ENCODE measurements at places on chromosomes 5 and 9.
A peak's percentile ranks its signal among the peaks of the same experiment; 100 is the strongest.

DNA sequence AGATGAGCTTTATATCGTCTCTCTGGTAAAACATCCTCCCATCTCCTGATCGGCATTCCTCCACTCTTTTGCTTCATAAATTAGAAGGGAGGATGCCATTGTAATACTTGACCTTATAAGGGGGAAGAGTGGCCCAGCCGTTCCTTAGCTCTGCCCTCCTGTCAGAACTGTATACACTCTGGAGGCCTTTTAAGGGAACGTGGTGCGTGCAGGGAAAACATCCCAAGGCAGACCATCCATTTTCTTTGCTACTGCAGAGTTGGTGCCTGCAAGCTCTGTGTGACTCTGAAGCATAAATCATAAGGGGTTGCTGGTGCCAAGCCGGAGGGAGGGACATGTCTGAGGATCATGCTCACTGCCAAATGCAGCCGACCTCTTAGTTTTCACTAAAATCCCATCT lies 90.4 kb downstream of the PGM5 start:
- H3K27ac ChIP-seq = no peak overlapping the region
- no peak for DNase-seq
- H3K36me3 ChIP-seq = no peaks in the 10 kb centered on the region
- H3K4me3 ChIP-seq = no peak overlapping the region
- H3K27me3 ChIP-seq = no peaks in the 10 kb centered on the region
- H3K4me1 ChIP-seq = no peaks in the 10 kb centered on the region

DNA sequence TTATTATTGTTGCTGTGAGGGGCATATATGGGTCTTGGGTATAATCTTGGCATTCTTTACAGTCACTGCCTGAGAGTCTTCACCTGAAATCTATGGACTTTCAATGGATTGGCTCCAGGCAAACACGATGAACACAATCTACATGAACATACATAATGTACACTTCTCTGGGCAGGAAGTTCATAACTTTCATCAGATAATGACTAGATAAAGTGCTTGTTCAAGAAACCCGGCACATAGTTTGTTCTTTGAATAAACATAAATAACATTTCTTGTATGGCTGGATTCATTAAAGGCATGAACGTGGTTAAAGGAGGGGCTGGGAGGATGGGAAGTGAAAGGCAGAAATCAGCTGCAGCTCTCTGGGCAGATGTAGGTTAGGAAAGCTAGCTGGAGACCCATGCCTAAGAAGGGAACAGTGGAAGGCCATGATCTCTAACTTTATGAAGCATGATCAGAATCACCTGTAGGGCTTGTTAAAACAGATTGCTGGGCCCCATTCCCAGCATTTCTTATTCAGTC lies 306.9 kb upstream of the EFNA5 start:
- no peak overlapping the region for H3K4me3 ChIP-seq
- H3K27ac ChIP-seq = no peak overlapping the region
- no peaks in the 10 kb centered on the region for H3K36me3 ChIP-seq
- H3K27me3 ChIP-seq = no peaks in the 10 kb centered on the region

GRCh38 chr5:82205005-82205404 lies 73.1 kb downstream of the RPS23 start:
- H3K27me3 ChIP-seq = no peaks in the 10 kb centered on the region
- no peaks in the 10 kb centered on the region for H3K4me1 ChIP-seq
- no peak for DNase-seq
- no peak overlapping the region for H3K27ac ChIP-seq
- H3K4me3 ChIP-seq = no peak overlapping the region

DNA sequence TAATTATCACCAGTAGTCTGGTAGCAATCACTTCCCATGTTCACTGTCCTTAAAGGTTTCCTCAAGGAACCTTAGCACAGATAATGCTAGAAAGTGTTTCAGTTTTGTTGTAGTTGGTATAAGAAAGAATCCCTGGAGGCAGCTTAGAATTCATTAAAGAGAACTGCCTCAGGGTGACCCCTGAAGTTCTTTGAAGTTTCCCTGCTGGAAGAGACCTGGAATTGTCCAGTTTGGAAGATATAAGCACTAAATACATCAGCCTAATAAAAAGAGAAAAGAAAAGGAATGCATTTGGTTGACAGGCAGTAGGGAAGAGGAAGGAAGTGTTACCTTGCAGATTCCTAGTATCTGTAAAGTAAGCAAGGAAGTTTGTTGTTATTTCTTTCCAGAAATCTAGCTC lies 999.6 kb upstream of the DMAC1 start:
- H3K27me3 ChIP-seq = no peaks in the 10 kb centered on the region
- H3K4me3 ChIP-seq = no peak overlapping the region
- H3K4me1 ChIP-seq = no peaks in the 10 kb centered on the region
- no peak overlapping the region for H3K27ac ChIP-seq
- H3K36me3 ChIP-seq = no peaks in the 10 kb centered on the region
- DNase-seq = no peak

- no peaks in the 10 kb centered on the region for H3K4me1 ChIP-seq
- H3K4me3 ChIP-seq = no peak overlapping the region
- H3K36me3 ChIP-seq = no peaks in the 10 kb centered on the region
- no peak overlapping the region for H3K27ac ChIP-seq
- DNase-seq = no peak
Observed at GRCh38 chr9:13354733-13355132, 75.2 kb upstream of the MPDZ start.

DNA sequence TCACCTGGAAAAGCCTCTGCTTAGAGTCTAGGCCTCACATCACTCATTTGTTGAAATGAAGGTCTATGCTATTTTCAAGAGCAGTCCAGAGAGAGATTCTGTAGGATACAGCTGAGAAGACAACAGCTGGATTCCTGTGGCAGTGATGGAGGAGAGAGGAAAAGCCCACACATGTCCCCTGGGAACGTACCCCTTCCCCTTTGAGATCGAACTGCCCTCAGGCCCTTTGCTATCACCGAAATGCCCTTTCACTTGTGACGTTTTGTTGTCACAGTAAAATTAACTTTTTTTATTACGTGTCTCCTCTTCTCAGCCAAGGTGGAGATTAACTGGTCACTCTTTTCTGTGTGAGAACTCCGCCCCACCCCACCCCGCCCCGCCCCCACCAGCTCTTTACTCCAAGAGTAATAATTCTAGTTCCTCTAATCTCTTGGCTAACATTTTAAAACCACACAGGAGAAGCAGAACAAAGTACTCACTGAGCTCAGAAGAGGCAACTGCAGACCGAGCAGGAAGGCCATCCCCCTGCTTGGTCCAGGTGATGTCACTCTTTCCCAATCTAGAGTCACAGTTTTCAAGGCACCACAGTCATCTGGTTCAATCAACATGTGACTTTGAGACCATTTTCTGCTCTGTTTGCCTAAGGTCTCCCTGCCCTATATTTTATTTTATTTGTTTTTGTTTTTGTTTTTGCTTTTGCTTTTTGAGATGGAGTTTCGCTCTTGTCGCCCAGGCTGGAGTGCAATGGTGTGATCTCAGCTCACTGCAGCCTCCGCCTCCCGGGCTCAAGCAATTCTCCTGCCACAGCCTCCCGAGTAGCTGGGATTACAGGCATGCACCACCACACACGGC lies 105.6 kb downstream of the SUSD1 start:
- no peaks in the 10 kb centered on the region for H3K27me3 ChIP-seq
- peak overlapping the region; percentile 61 for H3K27ac ChIP-seq

GRCh38 chr5:60271517-60271916 lies 378.0 kb upstream of the PDE4D start:
- no peaks in the 10 kb centered on the region for H3K36me3 ChIP-seq
- no peak overlapping the region for H3K4me3 ChIP-seq
- H3K27ac ChIP-seq = no peak overlapping the region
- H3K27me3 ChIP-seq = no peaks in the 10 kb centered on the region
- no peak for DNase-seq

GRCh38 chr9:5800969-5801738 lies 31.8 kb downstream of the ERMP1 start:
- H3K27me3 ChIP-seq = no peaks in the 10 kb centered on the region
- no peak overlapping the region for H3K4me3 ChIP-seq
- H3K36me3 ChIP-seq = no peaks in the 10 kb centered on the region
- DNase-seq = no peak

GRCh38 chr5:136957428-136957827 lies 541.7 kb downstream of the SPOCK1 start:
- H3K27me3 ChIP-seq = no peaks in the 10 kb centered on the region
- H3K36me3 ChIP-seq = no peaks in the 10 kb centered on the region
- DNase-seq = no peak
- no peak overlapping the region for H3K27ac ChIP-seq

- H3K27me3 ChIP-seq = no peaks in the 10 kb centered on the region
- no peak for DNase-seq
- H3K4me3 ChIP-seq = no peak overlapping the region
- no peak overlapping the region for H3K27ac ChIP-seq
- H3K4me1 ChIP-seq = no peaks in the 10 kb centered on the region
Observed at GRCh38 chr9:95595721-95596295, 79.0 kb upstream of the PTCH1 start.

- H3K4me1 ChIP-seq = peaks cover 11% of the 10 kb centered on the region
- peak; percentile 49 for DNase-seq
- H3K27me3 ChIP-seq = no peaks in the 10 kb centered on the region
- H3K27ac ChIP-seq = no peak overlapping the region
- H3K4me3 ChIP-seq = no peak overlapping the region
- H3K36me3 ChIP-seq = no peaks in the 10 kb centered on the region
Observed at GRCh38 chr9:134059661-134060395, 8.0 kb downstream of the BRD3 start.

DNA sequence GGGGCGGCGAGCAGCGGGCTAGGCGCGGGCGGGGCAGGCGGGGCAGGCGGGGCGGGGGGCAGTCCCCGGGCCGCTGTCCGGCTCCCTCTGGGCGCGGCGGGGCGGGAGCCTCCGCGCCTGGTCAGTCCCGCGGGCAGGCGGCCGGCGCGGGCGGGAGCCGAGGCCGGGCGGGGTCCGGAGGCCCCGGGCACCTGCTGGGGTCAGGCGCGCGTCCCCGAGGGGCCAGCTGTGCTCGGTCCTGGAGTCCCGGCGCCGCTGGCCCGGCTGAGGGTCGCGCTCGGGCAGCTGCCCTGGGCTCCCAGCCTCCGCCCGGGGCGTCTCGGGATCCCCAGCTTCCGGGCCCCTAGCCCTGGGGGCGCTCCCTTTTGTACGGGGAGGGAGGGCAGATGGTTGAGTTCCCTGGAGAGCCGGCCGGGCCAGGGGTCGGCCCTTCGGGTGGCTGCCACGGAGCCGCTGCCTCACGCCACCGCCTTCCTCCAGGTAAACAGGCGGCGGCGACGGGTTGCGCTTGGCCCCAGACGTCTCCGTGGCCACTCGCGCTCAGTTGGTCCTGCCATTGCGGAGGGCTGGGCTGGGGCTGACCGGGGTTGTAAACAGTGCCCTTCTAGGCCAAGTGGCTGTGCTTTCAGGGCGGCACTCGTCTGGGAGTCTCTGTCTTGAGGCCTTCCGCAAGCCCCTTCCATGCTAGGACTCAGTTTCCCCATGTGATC lies 473 bp downstream of the ZBTB34 start:
- peaks cover 7% of the 10 kb centered on the region for H3K4me1 ChIP-seq
- no peaks in the 10 kb centered on the region for H3K27me3 ChIP-seq
- H3K36me3 ChIP-seq = no peaks in the 10 kb centered on the region
- peak overlapping the region; percentile 96 for H3K27ac ChIP-seq
- DNase-seq = peak; percentile 69

GRCh38 chr5:122262103-122262502 lies 49.9 kb upstream of the SNCAIP start:
- no peak for DNase-seq
- no peaks in the 10 kb centered on the region for H3K36me3 ChIP-seq
- H3K27ac ChIP-seq = no peak overlapping the region
- no peaks in the 10 kb centered on the region for H3K4me1 ChIP-seq

DNA sequence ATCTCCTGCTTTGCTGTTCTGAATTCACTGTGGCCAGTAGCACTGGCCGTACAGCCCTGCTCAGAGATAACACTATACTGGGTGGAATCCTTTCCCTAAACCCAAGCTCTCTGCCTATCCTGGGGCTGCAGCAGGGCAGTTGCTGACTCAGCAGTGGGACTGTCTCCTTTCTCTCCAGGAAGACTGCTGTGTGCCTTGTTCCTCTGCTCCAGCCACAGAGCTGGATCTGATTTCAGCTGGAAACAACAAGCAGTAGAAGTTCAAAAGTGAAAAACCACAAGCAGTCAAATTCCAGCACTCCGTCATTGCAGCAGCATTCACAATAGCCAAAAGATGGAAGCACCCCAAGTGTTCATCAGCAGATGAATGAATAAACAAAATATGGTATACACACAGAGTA lies 105.0 kb downstream of the FBXL7 start:
- no peak overlapping the region for H3K4me3 ChIP-seq
- H3K27me3 ChIP-seq = no peaks in the 10 kb centered on the region
- H3K27ac ChIP-seq = no peak overlapping the region
- no peaks in the 10 kb centered on the region for H3K36me3 ChIP-seq
- no peaks in the 10 kb centered on the region for H3K4me1 ChIP-seq
- no peak for DNase-seq

DNA sequence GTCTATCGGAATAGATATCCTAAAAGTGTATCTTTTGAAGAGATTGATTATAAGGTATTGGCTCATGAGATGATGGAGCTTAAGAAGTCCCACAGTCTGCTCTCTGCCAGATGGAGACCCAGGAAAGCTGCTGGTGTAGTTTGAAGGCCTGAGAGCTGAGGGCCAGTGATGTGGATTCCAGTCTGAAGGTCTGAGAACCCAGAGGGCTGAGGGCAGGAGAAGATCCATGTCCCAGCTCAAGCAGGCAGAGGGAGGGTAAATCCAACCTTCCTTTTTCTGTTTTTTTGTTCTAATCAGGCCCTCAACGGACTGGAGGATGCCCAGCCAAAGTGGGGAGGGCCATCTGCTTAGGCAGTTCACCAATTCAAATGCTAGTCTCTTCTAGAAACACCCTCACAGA lies 11.0 kb upstream of the ABL1 start:
- no peaks in the 10 kb centered on the region for H3K27me3 ChIP-seq
- H3K4me3 ChIP-seq = no peak overlapping the region
- H3K4me1 ChIP-seq = no peaks in the 10 kb centered on the region
- peak overlapping the region; percentile 75 for H3K27ac ChIP-seq
- no peaks in the 10 kb centered on the region for H3K36me3 ChIP-seq

GRCh38 chr5:170297589-170298462 lies at the start of gene LCP2:
LCP2 (minus strand) TSS chr5:170297777; CDS start chr5:170297611, 166 bp downstream.
- H3K27ac ChIP-seq = peak within 1 kb of the TSS; percentile 89
- no peak for DNase-seq
- peak within 1 kb of the TSS; percentile 66 for H3K4me3 ChIP-seq

- no peak overlapping the region for H3K27ac ChIP-seq
- H3K4me1 ChIP-seq = no peaks in the 10 kb centered on the region
- H3K27me3 ChIP-seq = no peaks in the 10 kb centered on the region
- no peaks in the 10 kb centered on the region for H3K36me3 ChIP-seq
- no peak overlapping the region for H3K4me3 ChIP-seq
- no peak for DNase-seq
Observed at GRCh38 chr5:24643880-24644279, 898 bp downstream of the CDH10 start.

- H3K27ac ChIP-seq = no peak overlapping the region
- DNase-seq = peak; percentile 62
- H3K4me1 ChIP-seq = no peaks in the 10 kb centered on the region
Observed at GRCh38 chr5:178068293-178068692, 45.0 kb upstream of the N4BP3 start.

All from Peyer's patch (tissue), 4 donors.